ENCODE measurements at places on chromosomes 3 and 15.

GRCh38 chr15:73926219-73927002 is at the start of gene LOXL1:
TSS of gene LOXL1 (plus strand) at chr15:73926462. CDS start at chr15:73926784, 322 bp downstream.
- peak; percentile 94 for DNase-seq

DNA sequence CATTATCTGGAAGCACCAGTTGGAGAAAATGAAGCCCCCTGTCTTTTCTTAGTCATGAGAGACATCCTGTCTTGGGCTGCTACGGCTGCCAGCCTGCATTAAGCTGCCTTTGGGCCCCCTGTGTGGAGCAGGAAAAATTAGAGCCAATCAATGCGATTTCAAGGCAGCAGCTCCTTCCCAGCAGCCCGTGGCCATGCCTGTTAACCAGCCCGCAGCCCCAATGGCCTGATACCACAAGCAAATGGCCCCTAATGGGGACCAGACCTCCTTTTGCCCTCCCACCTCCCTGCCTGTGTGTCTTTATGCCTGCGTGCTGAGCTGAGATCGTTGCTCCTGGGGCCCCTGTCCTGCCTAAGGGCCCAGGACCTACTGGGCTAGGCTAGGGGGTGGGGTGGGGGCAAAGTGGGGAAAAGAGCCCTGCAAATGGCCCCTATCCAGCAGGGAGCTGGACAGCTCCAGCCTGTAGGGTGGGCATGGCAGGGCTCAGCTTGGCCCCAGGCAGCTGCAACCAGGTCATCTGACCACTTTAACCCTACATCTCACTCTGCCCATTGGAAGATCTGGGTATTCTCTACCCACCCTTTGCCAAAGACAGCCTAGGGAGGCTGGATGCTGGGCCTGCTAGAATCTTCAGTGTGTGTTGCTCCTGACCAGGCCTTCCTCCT is 53.8 kb upstream of the MRPS22 start:
- DNase-seq, result no peak

DNA sequence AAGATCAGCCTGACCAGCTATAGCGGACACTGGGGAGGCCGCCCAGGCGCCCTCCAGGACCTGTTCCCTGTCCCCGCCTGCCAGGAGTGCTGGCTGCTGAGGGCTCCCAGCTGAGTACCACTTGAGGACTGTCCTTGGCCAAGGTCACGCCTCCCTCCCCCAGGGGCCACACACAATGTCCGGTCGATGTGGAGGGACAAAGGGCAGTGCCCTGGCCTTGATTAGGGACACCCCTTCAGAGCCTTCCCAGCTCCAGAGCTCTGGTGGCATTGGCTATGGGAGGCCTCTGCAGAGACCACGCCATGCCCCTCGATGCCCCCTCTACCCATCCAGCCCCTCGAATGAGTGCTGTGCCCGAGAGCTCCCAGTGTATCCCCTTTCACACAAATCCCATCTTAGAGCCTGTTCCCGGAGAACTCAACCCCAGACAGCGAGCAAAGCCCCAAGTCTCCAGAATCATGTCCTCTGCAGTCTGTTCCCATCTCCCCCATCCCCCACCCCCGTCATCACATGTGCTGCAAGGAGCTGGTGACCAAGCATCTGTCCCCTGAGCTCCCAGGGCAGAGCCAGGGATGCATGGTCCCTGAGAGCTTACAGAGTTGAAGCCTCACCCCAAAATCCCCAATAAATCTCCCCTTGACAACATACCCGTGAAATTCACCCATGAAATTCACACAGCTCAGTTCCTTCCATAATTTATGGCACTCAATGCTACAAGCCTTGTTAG is 158.9 kb downstream of the NUP210 start:
- DNase-seq, result no peak

GRCh38 chr15:65532738-65533051 is 2.4 kb downstream of the HACD3 start:
- no peak for DNase-seq

- peak; percentile 82 for DNase-seq
These were observed 4.6 kb downstream of the THPO start for GRCh38 chr3:184373422-184373821.

- DNase-seq, result no peak
These were observed 282.1 kb downstream of the THSD4 start for GRCh38 chr15:71397377-71397776.

DNA sequence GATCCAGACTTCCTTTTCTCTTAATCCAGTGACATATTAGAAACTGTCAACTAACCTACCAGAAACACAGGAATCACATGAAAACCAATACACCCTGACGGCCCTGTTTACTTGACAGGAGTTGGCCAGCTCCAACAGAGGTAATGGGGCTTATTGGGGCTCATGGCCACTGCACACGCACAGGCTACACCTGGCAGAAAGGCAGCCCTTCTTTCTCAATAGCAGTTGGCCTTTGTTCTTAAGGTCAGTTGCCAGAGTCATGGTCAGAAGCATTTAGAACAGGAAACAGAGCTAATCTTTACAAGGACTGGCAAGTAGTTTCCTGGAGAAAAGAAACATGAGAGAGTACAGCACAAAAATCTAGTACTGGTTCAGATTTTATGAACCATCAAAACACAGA is 181.8 kb downstream of the MAGI1 start:
- no peak for DNase-seq

- DNase-seq, result no peak
These were observed 7.6 kb downstream of the NR1D2 start for GRCh38 chr3:23952646-23953045.

DNA sequence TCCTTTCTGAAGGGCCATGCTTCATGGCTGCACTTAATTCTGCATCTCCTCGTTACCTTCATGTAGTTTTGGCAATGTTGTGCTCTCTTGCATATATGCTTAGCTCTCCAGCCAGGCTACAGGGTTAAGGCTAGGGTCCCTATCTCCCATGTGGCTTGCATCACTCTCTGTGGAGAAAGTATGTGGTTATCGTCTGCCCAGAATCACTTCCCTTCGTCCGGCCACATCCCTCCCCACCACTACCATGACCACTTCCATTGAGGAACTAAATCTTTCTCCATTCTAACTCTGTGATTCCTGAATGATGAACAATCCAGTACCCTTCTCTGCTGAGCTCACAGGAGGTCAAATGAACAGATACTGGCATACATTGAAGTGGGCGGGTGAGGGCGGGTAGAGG is 34.0 kb downstream of the WWTR1 start:
- DNase-seq, result no peak

- no peak for DNase-seq
These were observed 45.4 kb downstream of the EPHB1 start for GRCh38 chr3:134840459-134840858.

GRCh38 chr3:165852711-165853110 is 15.5 kb upstream of the BCHE start:
- DNase-seq, result no peak

- DNase-seq, result no peak
These were observed 597.2 kb downstream of the EDEM1 start for GRCh38 chr3:5784690-5785089.

- DNase-seq, result no peak
These were observed 34.9 kb upstream of the CILP start for GRCh38 chr15:65246026-65246714.

DNA sequence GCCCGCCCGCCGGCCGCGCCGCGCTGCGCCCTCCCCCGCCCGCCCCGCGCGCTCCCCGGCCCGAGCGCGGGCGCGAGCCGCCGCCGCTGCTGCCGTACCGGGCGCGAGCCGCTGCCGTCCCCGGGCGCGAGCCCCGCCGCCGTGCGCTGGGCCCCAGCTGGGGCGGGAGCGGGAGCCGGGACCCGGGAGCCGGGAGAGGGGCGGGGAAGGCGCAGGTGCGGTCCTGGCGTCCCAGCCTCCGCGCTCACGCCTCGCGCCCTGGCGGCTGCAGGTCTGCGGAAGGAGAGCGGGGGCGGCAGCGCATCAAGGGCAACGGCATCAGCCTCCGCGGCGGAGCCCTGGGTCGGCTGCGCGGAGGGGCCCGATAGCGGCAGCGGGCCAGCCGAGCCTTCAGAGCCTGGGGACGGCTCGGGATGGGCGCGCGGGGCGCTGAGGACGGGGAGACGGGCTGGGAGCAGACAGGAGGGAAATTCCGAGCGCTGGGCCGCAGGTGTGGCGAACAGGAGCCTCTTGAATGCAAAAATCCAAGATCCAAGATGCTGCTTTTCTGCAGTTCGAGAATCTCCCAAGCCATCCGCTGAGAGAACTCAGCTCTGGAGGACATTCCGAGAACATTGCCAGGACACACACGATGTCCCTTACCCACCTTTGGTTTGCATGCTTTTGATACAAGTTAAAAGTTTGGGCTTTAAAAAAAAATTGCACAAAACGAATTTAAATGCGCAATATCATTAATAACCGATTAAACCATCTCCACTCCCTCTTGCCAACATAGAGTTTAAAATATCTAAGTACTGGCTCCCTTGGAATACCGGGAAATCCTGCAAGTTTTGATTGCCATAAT is 251.1 kb downstream of the TJP1 start:
- DNase-seq, result no peak

DNA sequence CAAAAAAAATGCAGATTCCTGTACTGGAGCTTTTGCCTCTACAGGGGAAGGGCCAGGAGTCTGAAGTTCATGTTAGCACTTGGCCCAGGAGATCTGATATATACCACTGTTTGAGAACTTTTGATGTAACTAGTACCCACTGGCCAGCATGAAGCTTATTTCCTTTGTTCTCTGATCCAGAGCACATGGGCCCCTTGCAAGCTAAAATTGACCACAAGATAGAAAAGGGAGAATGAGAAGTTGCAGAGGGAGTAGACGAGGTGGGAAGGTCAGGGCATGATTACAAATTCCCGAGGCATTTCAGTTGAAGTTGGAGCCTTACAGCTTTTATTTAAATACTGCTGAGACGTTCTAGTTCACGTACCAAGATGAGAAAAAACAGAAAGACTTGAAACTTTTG is 28.2 kb downstream of the TGM4 start:
- no peak for DNase-seq

- DNase-seq, result peak; percentile 13
These were observed 21.3 kb downstream of the PLOD2 start for GRCh38 chr3:146139586-146140110.

DNA sequence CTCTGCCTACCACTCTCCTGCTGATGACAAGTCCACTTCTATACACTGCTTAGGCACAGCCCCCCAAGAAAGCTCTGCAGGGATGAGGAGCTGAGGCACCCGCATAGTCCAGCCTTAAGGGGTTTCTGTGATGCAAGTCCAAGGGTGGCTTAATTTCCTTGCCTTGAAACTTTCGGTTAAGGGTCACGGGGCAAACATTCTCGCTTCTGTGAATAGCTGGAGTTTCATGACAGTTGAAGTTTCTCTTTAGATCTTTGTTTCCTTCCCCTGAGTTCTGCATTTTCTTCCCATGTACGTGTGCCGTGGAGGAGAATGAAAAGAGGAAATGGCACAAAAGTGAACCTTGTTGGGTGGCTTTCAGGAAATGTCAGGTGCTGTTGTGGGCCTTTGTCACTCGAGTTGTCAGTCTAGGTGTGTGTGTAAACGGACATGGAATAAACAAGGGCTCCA is 7.0 kb downstream of the GPR160 start:
- no peak for DNase-seq

GRCh38 chr15:62483814-62484213 is 318.7 kb upstream of the C2CD4B start:
- peak; percentile 58 for DNase-seq

- peak; percentile 90 for DNase-seq
These were observed 185.6 kb downstream of the FAM43A start for GRCh38 chr3:194871143-194871863.

DNA sequence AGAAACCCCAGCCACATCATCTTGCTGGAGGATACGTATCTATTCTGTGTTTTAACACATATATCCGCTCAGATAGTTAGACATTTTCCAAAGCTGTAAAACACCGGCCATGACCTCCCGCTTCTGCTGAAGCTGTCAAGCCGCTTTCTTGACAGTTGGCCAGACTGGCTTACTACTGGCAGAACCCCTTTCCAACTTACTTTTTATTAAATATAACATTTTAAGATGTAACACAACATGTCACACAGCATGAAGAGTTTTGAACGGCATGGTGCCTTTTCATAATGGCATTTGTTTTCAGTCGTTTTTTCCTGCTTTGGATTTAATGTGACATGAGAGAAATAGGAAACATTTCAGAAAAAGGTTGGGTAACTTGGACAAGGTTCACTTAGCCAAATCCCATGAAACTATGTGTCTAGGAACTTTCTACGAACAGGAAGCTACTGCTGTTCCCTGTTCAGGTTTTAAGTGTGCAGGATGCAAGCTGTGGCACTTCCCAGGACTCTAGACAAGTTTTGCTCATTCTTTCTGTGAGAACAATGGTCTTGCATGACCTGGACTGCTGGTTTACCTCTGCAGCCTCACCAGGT is 281.4 kb downstream of the THSD4 start:
- no peak for DNase-seq

GRCh38 chr3:74766405-74766804 is 151.9 kb upstream of the CNTN3 start:
- no peak for DNase-seq

- no peak for DNase-seq
These were observed 1.9 kb upstream of the SPG21 start for GRCh38 chr15:64991536-64992135.

GRCh38 chr15:40695469-40695890 is 506 bp downstream of the RAD51 start:
- DNase-seq, result peak; percentile 31

DNA sequence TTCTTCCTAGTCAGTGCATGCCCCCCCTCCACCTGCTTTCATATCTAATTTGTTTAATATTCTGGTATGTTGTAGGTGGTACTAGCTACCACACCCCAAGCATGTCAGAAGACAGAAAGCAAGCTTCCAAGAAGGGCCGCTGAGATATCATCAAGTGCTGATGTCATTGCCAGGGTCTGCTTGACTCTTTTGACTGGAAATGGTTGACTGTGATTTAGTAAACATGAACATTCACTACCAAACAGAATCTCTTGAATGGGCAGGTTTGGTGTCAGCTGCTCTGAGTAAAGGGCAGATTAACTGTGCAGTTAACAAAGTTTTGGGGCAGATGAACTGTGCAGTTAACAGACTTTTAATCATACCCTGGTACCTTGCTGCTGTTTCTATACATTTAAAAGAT is 244.2 kb upstream of the SATB1 start:
- no peak for DNase-seq

- DNase-seq, result no peak
These were observed 99.0 kb downstream of the TMCC1 start for GRCh38 chr3:129794311-129795185.

- DNase-seq, result no peak
These were observed 198.2 kb downstream of the CHL1 start for GRCh38 chr3:394775-395174.

- no peak for DNase-seq
These were observed 508.0 kb upstream of the MDFIC2 start for GRCh38 chr3:70820397-70820796.

DNA sequence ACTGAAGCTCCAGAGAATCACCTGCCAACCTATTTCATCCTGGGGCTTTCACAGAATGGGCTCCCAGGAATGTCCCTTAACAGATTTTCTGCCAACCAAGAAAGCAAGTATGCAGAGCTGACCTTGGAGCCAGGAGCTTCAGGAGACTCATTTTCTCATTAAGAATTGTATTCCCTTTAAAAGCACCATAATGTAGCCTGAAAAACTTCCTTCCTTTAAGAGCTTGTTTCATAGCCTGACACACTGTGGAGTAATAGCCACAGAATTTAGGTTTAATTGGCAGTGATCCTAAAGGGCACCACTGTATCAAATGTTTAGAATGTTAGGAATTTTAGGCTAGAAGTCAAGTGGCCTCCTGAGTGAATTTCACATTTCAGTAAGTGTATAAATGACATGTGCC is 309.8 kb downstream of the GBE1 start:
- peak; percentile 30 for DNase-seq

- peak; percentile 34 for DNase-seq
These were observed 727.7 kb upstream of the NECTIN3 start for GRCh38 chr3:110343945-110344344.
